ENCODE measurements at places on chromosomes 7 and 10.

DNA sequence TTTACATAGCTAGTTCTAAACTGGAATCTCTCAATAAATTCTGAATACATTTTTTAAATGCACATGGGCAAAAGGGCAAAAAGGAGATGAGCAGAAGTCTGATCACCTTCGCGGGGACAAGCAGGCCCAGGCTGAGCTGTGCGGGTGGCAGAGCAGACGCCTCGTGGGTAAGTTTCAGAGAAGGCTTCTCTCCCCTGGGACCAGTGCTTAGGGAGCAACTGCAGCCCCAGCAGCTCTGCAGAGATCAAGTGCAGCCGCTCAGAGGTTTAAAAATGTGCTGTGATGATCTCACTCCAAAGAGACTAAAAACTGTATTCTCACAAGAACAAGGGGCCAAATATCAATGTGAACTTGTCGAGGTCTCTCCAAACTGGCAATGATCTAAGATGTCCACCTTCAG, 264.3 kb upstream of the RNF32 start:
- peak; percentile 51 for DNase-seq

- no peak for DNase-seq
Measured at GRCh38 chr10:130003166-130003565, 39.1 kb upstream of the EBF3 start.

DNA sequence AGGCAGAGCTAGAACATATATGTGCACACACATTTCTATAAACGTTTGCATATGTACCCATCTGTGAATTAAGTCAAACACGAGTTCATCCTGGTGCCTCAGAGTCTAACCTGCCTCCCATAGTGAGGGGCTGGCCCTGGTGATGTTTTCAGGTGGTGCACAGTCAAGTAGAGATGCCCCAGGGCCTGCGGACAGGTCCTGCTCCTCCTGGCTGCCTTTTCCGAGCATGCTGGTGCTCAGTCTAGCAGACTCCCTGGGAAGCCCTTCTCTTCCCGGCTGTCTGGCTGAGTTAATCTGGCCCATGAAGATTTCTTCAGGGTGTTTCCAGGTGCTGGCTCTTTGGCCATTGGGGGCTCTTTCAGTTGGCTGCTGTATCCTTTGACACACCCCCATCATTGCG, 14.3 kb downstream of the ADCY1 start:
- DNase-seq = no peak

- no peak for DNase-seq
Measured at GRCh38 chr10:6833458-6834011, 253.5 kb upstream of the PRKCQ start.

- no peak for DNase-seq
Measured at GRCh38 chr7:81298951-81299666, 380.3 kb upstream of the SEMA3C start.

DNA sequence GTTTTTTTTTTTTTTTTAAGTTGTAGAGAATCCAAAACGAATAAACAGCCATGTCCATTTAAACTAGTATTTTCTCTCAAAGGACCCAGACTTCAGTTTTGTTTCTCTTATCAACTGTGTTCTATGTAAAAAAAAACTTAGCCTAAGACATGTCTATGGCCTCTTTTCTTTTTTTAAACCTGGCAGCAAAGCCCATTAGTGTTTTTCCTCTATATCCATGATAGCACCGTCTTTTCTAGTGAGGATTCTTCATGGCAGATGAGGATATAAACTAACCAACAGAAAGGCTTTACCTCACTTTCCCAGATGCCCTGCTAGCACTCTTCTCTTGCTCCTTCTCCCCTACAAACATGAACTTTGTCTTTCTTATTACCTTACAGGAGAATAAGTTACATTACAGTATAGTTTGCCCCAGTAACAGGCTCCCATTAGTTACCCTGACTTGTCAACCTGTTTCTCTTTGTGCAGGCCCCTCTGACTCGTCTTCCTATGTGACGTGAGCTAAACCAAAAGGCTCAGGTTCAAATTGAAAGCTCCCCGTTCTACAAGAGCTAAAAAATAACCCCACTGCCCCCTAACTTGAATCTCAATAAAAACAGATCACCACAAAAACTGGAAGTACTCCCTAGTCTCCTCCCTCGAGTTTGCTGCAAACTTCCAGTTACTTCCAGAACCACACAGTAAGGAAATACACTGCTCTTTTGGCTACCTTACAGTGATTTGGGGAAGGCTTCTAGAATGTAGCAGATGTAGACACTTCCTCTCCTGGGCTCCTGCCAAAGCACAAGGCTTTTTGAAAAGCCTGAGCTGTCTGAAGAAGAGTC, 20.1 kb downstream of the P4HA1 start:
- DNase-seq = no peak

- no peak for DNase-seq
Measured at GRCh38 chr10:113225903-113226302, 275.9 kb downstream of the TCF7L2 start.

All from NCI-H1436 (cell line).